ENCODE measurements at places on chromosomes 12 and 14.

GRCh38 chr12:90013409-90013808, 304.8 kb upstream of the ATP2B1 start:
- DNase-seq, result no peak
- H3K4me1 ChIP-seq, result no peaks in the 10 kb centered on the region
- H3K27me3 ChIP-seq, result no peaks in the 10 kb centered on the region
- H3K27ac ChIP-seq, result no peak overlapping the region

DNA sequence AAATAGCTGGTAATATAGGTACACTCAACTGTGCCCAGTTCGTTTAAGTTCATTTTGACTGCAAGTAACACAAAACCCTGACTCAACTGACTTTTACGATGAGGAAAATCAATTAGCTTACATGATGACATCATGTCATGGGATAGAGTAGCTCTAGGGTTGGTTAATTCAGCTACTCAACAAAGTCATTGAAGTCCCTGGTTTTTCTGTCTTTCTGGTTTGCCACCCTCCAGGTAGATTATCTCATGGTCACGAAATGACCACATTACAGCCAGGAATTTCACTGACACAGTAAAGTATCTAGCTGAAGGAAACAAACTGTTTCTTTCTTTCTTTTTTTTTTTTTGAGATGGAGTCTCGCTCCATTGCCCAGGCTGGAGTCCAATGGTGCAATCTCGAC, 68.5 kb upstream of the FUT8 start:
- H3K36me3 ChIP-seq, result no peaks in the 10 kb centered on the region
- H3K4me3 ChIP-seq, result no peak overlapping the region
- H3K4me1 ChIP-seq, result peaks cover 11% of the 10 kb centered on the region
- no peak for DNase-seq
- no peak overlapping the region for H3K27ac ChIP-seq

- DNase-seq, result peak; percentile 18
- no peaks in the 10 kb centered on the region for H3K27me3 ChIP-seq
- H3K36me3 ChIP-seq, result no peaks in the 10 kb centered on the region
- no peak overlapping the region for H3K27ac ChIP-seq
- H3K4me3 ChIP-seq, result no peak overlapping the region
Observed at GRCh38 chr14:81765651-81766275, 232.1 kb upstream of the SEL1L start.

- H3K4me1 ChIP-seq, result no peaks in the 10 kb centered on the region
- H3K4me3 ChIP-seq, result no peak overlapping the region
- no peaks in the 10 kb centered on the region for H3K27me3 ChIP-seq
- no peak for DNase-seq
- H3K36me3 ChIP-seq, result no peaks in the 10 kb centered on the region
- no peak overlapping the region for H3K27ac ChIP-seq
Observed at GRCh38 chr14:79137045-79137430, 966.9 kb downstream of the NRXN3 start.

DNA sequence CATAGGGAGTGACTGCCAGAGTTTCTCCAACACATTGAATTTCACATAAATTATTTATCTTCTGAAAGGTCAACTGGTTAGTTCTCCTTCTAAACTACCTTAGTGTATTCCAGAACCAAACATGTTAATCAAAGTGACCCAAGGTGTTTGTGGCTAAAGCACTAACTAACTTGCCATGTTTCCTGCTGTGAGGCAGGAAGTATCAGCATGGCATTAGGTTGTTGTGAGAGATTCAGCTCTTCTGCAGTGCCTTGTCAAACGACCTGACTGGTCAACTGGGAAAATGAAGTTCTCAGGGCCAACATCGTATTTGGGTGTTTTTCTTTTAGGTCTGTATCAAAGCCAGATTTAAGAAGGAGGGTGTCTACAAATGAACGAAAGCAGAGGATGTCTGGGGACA, 448.1 kb downstream of the APAF1 start:
- H3K4me3 ChIP-seq, result no peak overlapping the region
- H3K36me3 ChIP-seq, result no peaks in the 10 kb centered on the region
- H3K4me1 ChIP-seq, result no peaks in the 10 kb centered on the region
- no peak overlapping the region for H3K27ac ChIP-seq
- no peaks in the 10 kb centered on the region for H3K27me3 ChIP-seq

- DNase-seq, result no peak
- no peak overlapping the region for H3K4me3 ChIP-seq
- no peaks in the 10 kb centered on the region for H3K27me3 ChIP-seq
- no peaks in the 10 kb centered on the region for H3K36me3 ChIP-seq
- no peaks in the 10 kb centered on the region for H3K4me1 ChIP-seq
Observed at GRCh38 chr12:27981874-27982273, 9.3 kb upstream of the PTHLH start.

DNA sequence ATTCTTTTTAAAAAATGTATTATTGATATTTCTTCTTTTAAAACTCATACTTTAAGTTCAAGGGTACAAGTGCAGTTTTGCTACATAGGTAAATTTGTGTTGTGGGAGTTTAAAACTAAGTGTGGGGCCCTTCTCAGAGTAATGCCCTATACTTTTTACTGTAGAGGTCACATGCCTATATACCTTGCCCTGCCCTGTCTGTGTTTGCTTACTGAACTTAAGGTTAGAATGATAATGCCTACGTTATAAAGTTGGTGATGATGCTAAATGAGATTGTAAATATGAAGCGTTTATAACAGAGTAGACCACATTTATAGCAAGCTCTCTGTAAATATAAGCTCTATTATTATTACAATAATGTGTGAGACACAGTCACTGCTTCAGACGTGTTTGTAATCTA, 261.9 kb downstream of the RASSF9 start:
- no peak overlapping the region for H3K27ac ChIP-seq
- no peaks in the 10 kb centered on the region for H3K36me3 ChIP-seq
- H3K4me3 ChIP-seq, result no peak overlapping the region
- no peaks in the 10 kb centered on the region for H3K27me3 ChIP-seq
- H3K4me1 ChIP-seq, result peaks cover 5% of the 10 kb centered on the region

GRCh38 chr12:25301798-25302197, 51.1 kb upstream of the KRAS start:
- H3K4me1 ChIP-seq, result no peaks in the 10 kb centered on the region
- H3K4me3 ChIP-seq, result no peak overlapping the region
- H3K27me3 ChIP-seq, result no peaks in the 10 kb centered on the region
- H3K36me3 ChIP-seq, result no peaks in the 10 kb centered on the region

- no peak for DNase-seq
- no peaks in the 10 kb centered on the region for H3K4me1 ChIP-seq
- H3K36me3 ChIP-seq, result no peaks in the 10 kb centered on the region
Observed at GRCh38 chr14:49745191-49745590, 22.8 kb upstream of the KLHDC2 start.

- no peaks in the 10 kb centered on the region for H3K27me3 ChIP-seq
- peaks cover 7% of the 10 kb centered on the region for H3K4me1 ChIP-seq
- no peaks in the 10 kb centered on the region for H3K36me3 ChIP-seq
Observed at GRCh38 chr12:6182279-6182898, 17.8 kb upstream of the CD9 start.

DNA sequence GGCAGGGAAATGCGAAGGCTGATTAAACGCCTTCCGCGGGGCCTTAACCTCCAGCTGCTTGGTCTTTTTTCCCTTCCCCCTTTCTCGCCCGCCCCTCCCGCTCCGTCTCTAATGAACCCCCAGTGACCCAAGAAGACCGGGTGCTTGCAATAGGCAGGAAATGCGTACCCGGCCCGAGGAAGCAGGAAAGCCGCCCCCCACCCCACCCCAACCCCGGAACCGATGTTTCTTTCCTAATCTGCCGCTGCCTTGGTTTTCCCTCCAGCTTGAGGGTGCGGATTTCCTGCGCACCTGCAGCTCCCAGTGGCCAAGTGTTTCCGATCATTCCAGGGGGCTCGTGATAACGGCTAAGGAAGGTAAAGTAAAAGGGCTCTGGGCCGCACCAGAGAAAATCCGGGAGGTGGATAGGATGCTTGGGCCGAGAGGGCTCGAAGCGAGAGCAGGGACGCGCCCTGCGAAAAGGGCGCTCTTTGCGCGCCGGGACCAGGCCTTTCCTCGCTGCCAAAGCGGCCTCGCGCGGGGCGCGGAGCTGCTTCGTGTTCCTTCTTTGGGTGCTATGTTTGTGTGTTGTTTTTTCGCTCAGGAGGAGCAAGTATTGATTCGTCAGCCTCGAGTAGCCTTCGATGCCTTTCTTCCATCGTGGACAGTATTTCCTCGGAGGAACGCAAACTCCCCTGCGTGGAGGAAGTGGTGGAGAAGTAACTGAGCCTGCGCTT, 983 bp downstream of the MYF6 start:
- no peak overlapping the region for H3K4me3 ChIP-seq
- H3K27ac ChIP-seq, result no peak overlapping the region
- H3K36me3 ChIP-seq, result no peaks in the 10 kb centered on the region
- DNase-seq, result no peak
- no peaks in the 10 kb centered on the region for H3K27me3 ChIP-seq

DNA sequence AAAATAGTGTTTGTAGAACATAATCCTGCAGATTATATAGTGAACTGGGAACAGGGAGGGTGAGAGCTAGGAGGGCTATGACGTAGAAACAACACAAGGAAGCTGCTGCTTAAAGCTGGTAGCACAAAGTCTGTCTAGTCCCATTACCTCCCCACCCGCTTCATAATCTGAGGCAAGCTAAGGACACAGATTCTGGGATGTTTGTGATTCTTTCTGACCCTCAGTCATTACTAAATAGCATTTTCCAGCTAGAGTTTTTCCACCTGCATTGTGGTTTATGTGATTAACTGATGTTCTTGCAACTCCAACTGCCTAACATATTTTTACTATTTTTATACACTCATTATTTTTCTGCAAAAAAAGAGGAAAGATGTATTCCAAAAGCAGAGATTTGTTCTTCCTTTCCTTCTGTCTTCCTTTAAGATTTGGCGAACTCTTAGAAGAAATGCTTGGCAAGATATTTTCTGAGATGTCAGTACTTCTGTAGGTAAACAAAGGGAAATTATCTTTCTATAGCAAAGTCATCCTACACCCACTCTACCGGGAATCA, 293.2 kb upstream of the FAR2 start:
- no peaks in the 10 kb centered on the region for H3K4me1 ChIP-seq
- DNase-seq, result no peak
- no peaks in the 10 kb centered on the region for H3K36me3 ChIP-seq
- no peaks in the 10 kb centered on the region for H3K27me3 ChIP-seq
- H3K27ac ChIP-seq, result no peak overlapping the region

- no peak overlapping the region for H3K4me3 ChIP-seq
- no peak for DNase-seq
- no peaks in the 10 kb centered on the region for H3K27me3 ChIP-seq
- no peaks in the 10 kb centered on the region for H3K4me1 ChIP-seq
- no peak overlapping the region for H3K27ac ChIP-seq
Observed at GRCh38 chr12:79255288-79255687, 390.7 kb downstream of the SYT1 start.

DNA sequence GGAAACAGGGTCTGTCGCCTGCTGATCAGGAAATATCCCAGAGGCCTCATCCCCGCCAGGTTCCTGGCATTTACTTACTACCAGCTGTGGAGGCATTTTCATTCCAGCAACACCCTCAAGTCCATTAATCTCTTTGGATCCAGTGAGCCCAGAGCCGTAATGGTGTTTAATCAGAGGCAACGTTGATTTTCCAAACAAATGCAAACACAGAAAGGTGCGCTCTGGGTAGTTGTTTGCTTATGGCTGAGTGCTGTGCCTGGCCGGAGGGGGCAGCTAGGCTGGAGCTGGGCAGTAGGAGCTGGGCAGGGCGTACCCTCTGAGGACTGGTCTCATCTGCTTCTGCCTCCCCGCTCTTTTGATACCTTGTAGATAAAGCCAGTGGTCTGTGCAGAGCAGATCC, 110.6 kb downstream of the ADCK1 start:
- H3K4me3 ChIP-seq, result no peak overlapping the region
- H3K27ac ChIP-seq, result no peak overlapping the region
- H3K27me3 ChIP-seq, result no peaks in the 10 kb centered on the region
- no peaks in the 10 kb centered on the region for H3K4me1 ChIP-seq
- DNase-seq, result no peak

DNA sequence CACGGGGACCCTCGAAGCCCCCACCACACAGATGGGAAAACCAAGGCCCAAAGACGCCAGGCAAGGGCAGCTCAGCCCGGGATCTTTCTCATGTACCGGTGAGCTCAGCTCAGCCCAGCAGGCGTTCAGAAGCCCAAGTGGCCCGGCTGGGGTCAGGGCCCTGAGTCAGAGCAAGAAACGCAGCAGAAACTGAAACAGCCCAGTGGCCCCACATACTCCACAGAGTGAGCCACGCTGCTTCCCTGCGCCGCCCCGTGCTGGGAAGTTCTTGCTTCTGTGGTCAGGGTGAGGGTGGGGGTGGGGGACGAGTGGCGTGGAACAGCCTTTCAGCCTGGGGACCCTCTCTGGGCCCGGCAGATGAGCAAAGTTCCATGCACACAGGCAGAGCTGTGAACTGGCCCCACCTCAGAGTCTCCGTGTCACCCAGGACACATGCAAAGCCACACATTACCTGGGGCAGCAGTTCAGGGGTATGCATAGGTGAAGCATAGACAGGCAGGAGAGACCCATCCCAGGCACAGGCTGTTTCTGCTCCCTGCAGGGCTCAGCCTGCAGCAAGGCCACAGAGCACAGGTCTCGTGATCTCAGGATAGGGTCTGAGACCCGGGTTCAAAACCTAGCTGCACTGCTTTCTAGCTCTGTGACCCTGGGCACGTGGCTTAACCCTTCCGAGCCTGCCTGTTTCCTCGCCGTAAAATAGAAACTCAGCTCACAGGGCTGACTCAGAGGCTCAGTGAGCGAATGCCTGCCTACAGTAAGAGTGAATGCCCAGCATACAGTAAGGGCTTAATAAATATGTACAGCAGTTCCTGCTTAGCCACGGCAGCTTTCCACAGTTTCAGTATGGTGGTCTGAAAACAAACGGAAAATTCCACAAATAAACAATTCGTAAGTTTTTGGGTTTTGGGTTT, 21.6 kb downstream of the NCOR2 start:
- peak; percentile 73 for DNase-seq
- H3K4me1 ChIP-seq, result peaks cover 10% of the 10 kb centered on the region
- no peaks in the 10 kb centered on the region for H3K27me3 ChIP-seq
- H3K36me3 ChIP-seq, result no peaks in the 10 kb centered on the region
- peak overlapping the region; percentile 45 for H3K4me3 ChIP-seq

- DNase-seq, result no peak
- no peaks in the 10 kb centered on the region for H3K36me3 ChIP-seq
- H3K4me1 ChIP-seq, result peaks cover 5% of the 10 kb centered on the region
- no peaks in the 10 kb centered on the region for H3K27me3 ChIP-seq
- no peak overlapping the region for H3K4me3 ChIP-seq
- no peak overlapping the region for H3K27ac ChIP-seq
Observed at GRCh38 chr14:98433436-98433835, 838.6 kb downstream of the BCL11B start.

Measured in MM.1S (cell line).